ENCODE measurements at places on chromosomes 2 and 18. TPM values are rescaled to one million over a fixed set of nuclear protein-coding genes. Genes with fewer than 3 reads are reported as not detected.

- DNase-seq = no peak
These were observed 81.0 kb downstream of the SP3 start for GRCh38 chr2:173884025-173884802.

CD8B2 gene
- not detected for total RNA-seq

GRCh38 chr18:37476611-37477295, 88.8 kb downstream of the CELF4 start:
- DNase-seq = no peak

GPBAR1 gene
- total RNA-seq = 44.3 TPM

GRCh38 chr18:31482051-31482450, 15.9 kb upstream of the DSG2 start:
- DNase-seq = no peak

DNA sequence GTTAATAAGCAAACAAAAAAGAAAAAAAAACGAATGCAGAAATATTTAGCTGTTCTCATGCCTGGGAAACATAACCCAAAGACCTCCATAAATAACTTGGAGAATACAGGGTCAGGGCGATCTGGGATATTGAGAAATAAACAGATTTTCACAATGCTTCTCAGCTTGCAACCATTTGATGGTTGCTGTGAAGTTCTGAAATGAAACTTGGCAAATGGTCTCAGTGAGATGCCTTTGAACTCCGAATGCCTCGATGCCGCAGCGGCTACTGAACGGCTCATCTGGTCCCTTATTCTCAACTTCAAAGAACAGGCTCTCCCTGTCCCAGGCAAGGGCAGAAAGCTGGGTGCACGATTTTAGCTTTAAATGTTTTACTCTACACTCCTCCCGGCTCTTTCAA, 78.1 kb downstream of the ZNF516 start:
- DNase-seq = no peak
